ENCODE measurements at places on chromosomes 6 and 20.

- no peak for DNase-seq
These were observed 17.9 kb upstream of the ANKRD60 start for GRCh38 chr20:58246346-58246745.

DNA sequence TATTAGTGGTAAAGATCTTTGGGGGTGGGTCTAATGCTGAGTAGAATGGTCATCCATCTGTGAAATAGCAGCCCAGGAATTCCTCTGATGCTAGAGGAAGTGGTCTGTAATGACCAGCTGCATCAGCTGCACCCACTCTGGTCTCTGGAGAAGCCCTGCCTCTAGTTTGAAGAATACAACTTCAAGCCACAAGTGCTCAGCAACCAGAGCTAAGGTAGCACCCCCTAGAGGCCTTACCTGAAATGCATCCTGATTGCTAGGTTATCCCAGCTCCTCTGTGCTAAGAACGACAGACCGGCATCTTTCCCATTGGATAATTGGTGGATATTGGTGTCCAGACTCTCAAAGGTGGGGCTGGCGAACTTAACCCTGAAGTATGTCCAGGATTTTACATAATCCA is 58.2 kb downstream of the DNAH8 start:
- peak; percentile 45 for DNase-seq

GRCh38 chr6:163183806-163184205 is 230.7 kb upstream of the QKI start:
- no peak for DNase-seq

- no peak for DNase-seq
These were observed 322.1 kb upstream of the NT5E start for GRCh38 chr6:85127696-85128243.

GRCh38 chr6:14278006-14278405 is 160.4 kb downstream of the CD83 start:
- no peak for DNase-seq

DNA sequence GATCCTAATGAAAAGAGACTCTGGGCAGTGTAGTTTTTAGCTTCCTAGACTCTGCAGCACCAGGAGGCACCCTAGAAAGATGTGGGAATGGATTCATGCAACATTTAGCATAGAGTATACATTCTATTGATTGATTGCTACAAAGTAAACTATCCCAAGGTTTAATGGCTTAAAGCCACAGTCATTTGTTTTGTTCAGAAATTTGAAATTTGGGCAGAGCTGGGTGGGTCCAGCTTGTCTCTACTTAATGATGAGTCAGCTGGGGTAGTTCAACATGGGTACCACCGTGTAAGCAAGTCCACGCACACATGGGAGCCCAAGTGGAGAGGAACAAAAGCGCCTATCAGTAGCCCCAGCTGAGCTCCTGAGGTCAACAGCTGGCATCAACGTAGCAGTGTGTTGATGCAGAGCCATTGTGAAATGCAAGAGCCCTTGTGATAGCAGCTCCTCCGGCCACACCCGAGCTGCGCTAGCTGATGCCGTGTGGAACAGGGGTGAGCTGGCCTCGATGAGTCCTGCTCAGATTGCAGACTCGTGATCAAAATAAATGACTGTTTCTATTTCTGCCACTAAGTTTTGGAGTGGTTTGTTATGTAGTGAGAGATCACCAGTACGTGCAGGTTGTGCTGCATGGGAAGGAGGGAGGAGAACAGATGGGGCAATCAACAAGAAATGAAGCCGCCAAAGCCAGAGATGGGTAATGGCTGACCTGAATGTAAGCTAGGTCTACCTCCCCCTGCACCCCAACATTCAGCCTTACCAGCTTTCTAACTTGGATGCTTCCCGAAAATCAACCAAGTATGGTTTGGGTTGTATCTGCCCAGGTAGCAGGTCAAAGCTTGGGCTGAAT is 45.7 kb upstream of the TRAF3IP2 start:
- no peak for DNase-seq

DNA sequence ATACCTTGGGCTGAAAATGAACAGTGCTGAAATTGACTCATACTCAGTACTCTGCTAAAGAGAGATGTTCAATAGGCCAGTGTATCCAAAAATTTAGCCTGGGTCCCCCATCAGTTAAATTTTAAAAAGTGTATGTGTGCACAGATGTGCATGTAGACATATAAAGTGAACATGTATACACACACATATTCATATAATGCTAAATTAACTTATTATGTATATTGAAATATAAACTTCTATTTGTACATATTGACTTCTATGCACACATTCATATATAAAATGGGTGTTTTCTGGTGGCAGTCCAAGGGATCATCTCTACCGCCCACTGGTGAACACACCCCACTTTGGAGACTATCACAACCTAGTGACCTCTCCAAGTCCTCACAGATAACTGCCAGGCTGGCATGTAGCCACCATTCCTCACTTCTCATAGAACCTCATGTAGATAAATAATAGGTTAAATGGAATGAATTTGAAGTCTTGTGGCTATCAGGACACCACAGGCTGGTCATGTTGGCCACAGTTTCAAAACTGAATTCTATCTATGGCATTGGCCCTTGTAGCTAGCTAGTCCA is 8.8 kb downstream of the SLC22A16 start:
- DNase-seq, result no peak

GRCh38 chr6:41228096-41228495 is at the start of gene TREML4:
TREML4 (plus strand) TSS chr6:41228349; CDS start chr6:41228428, 79 bp downstream.
- DNase-seq, result no peak

DNA sequence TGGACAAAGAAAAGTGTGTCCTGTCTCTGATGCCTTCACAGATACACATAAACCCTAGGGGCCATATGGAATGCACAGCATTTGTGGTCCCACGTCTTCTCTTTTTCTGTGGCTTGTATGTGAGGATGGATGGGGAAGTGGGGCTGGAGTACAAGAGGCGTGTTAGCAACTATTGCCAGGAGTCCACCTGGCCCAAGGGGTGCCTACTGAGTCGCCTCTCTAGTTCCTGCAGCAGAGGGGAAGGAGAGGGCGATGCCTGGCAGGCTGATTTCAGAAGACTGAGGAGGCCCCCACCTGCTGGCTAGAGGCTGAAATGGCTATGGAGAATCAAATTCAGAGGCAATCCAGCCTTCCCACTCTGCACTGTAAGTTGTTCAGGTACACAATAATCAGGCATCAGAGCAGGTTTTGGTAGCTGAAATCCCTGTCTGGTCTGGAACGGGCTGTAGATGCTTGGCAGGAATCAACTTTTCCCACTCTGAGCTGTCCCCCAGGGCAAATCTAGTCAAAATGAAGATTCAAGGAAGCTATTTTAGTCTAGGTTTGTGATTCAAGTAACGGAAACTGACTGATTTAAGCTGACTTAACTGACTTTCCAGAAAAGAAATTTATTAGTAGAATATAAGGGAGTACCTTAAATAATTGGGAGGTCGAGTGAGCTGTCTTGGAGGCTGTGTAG is 14.9 kb upstream of the PPARD start:
- DNase-seq, result peak; percentile 78

GRCh38 chr6:50655848-50656453 is 57.4 kb upstream of the TFAP2D start:
- peak; percentile 3 for DNase-seq

DNA sequence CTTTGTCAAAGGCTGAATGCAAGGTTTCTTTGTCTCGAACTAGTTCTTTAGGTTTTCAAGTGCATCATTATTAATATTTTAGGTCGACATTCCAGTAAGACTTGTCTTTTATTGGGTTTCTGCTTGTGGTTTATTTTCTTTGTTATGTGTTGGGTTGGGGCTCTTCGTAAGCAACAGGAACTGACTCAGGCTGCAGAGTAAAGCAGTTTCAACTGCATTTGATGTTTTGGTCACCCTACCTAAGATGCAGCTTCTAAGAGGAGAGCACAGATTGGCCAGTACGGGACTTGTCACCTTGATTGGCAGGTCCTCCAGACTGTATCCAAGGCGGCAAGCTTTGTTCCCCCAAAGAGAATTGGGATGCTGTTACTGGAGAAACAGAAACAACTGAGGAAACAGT is 149.5 kb upstream of the SULF2 start:
- DNase-seq, result no peak

GRCh38 chr6:158863646-158864045 is 44.5 kb upstream of the EZR start:
- no peak for DNase-seq

GRCh38 chr20:53023732-53024520 is 51.8 kb downstream of the TSHZ2 start:
- DNase-seq, result peak; percentile 55

- no peak for DNase-seq
These were observed 46.8 kb downstream of the LY86 start for GRCh38 chr6:6635291-6635690.

- no peak for DNase-seq
These were observed 19.3 kb downstream of the RAB22A start for GRCh38 chr20:58328836-58329235.

DNA sequence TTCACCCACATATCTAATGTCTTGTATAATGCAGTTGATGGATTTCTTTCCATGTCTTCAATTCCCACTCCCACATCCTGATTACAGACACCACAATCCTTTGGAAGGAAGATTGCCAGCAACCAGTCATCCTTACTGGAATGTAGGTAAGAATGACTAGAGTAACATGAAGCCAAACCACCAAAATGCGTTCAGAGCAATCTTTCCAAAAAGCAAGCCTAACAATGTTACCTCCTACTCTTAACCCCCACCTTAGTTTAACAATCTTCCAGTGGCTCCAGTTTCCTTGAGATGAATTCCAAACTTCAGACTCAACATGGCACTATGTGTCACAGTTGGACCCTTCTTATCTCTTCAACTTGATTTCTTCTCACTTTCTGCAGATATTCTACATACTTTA is 685.6 kb downstream of the DOK5 start:
- DNase-seq, result no peak

GRCh38 chr6:57822896-57823358 is 505.5 kb downstream of the PRIM2 start:
- DNase-seq, result peak; percentile 14

DNA sequence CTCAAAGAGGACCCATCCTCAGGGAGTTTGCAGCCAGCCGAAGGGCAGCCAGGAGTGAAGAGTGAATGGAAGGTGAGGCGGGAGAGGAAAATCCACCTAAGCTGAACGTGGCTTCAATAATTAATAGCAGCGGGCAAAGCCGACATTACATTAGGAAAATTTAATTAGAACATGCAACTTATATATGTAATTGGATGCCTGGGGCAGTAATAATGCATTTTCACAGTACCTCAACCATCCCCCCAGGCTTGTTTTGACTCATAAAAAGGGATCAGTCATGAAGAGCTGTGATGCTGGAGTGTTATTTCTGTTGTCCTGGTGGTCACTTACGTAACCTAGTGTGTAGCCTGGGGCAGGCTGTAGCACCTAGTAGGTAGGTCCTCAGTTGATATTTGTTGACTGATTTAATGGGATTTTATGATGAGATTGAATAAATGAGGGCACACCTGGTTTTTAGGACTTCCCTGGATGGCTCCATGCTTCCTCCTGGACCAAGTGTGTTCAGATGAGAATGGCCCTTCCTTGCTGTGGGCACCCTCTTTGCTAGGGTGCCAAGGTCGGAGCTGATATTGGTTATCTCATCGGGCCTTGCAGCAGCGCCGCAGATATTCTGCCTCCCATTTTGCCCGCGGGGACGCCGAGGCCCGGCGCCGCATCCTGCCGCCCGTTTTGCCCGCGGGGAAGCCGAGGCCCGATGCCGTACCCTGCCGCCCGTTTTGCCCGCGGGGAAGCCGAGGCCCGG is 128.8 kb downstream of the CDH26 start:
- peak; percentile 14 for DNase-seq

DNA sequence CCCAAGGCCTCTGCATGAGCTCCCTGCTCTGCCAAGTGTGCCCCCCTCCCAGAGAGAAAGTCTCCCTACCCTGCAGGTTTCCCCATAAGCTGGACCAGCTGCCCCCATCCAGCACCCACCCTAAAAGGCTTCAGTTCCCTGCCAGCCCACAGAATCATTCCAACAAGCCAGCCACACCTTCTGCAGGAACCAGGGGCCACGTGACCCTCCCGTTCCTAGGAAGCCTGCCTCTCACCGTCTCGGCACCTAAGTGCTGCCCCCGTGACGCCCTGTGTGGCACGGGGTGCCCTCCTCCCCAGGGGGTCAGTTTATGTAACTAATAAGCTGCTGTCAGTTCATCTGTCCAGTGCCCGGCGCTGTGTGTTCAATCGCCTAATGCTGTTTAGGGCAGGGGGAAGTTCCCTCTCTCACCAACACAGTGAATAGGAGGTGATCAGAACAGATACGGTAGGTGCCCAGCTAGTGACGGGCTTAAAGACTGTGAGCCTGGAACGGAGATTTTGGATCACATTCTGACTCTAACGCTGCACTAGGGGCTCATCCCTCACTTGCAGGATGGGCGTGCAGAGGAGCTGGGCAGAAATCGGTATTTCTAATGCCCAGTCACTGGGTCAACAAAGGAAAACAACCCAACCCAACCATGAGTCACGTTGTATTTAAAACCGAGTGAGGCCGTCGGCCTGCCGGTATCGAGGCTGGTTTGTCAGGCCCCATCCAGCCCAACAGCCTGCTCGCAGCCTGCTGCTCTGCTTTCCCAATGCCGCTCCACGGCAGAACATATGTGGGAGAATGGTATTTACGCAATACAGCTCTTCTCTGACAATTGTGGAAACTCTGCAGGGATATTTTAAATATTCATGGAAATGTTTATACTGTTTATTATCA is 56.0 kb downstream of the RAMACL start:
- DNase-seq, result no peak

DNA sequence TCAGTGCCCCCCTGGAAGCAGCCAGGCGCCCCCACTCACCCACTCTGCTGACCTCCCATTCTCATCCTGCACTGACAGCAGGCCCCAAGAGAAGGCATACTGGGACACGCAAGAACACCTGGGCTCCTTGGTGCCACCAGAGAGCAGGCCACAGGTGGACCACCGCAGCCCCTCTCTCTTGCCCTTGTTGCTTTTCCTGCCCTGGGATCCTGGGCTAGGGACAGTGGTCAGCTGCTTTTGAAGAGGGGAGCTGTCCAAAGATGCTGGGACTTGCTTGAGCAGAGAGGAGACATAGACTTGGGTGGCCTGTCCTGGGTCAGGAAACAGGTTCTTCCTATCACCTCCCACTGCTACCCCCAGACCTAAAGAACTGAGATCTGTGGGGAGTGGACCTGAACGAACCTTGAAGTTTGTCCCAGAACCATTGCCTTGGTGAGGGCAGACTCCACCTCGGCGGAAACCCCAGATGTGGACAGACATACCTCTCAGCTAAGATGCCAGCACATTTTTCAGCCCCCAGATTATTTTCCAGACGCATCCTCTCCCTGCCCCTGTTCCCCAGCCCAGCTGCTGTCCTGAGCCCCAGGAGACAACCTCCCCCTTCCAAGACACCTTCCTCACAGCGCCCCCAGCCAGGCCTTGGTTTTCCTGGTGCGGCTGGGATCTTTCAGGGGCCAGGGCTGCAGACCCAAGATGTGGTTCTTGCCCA is 1.1 kb downstream of the GLP1R start:
- DNase-seq, result no peak

- DNase-seq, result no peak
These were observed 39.0 kb upstream of the HBS1L start for GRCh38 chr6:135093578-135093977.

DNA sequence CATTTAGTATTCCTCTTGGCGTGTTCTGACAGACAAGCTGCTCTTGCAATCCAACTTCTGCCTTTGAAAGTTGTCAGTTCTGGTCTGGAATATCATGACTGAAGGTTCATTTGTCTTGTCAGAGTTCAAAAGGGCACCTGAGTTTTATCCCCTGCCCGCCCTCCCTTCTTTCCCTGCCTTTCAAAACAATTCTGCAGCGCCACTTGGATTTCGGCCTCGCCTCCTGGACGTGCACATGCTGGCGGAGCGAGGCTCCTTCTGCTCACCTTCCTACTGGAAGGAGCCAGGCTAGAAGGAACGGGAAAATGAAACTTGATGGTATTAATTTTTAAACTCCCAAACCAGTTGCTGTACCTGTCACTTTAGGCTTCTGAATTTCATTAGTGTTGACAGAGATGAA is 55.7 kb upstream of the HDGFL1 start:
- no peak for DNase-seq

Measured in activated CD4-positive, alpha-beta T cell treated with anti-CD3 and anti-CD28 coated beads, Interleukin-10, Interleukin-2, amounts not matched to agents 100 ng/mL and 50 ng/mL, durations not matched to agents 16 hours and 8 hours (primary cell).